ENCODE measurements at places on chromosomes 7 and 10.

- peak; percentile 14 for DNase-seq
Observed at GRCh38 chr10:128178302-128178958, 52.2 kb upstream of the MKI67 start.

- DNase-seq = no peak
Observed at GRCh38 chr7:44385434-44386138, 60.2 kb upstream of the CAMK2B start.

DNA sequence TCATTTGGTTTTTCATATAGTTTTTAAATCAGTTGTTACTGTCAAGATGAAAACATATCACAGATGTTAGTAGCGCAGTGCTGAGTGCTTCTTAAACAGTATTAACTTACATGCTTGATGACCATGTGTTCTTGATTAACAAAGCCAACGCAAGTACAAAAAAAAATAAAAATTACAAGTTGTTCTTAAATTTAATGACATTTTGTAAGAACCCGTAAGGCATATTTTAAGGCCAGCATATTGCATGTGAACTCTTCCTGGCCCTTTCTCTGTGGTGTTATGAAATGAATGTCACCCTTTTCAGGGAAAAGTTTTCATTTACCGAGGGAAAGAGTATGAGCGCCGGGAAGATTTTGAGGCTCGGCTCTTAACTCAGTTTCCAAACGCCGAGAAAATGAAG, 140.4 kb upstream of the NPS start:
- DNase-seq = peak; percentile 74

- no peak for DNase-seq
Observed at GRCh38 chr7:120828528-120828927, 29.4 kb downstream of the TSPAN12 start.

GRCh38 chr7:141231018-141231792, 157.3 kb downstream of the TMEM178B start:
- DNase-seq = peak; percentile 6

GRCh38 chr10:14481752-14482151, 151.0 kb upstream of the FRMD4A start:
- no peak for DNase-seq

GRCh38 chr10:92267343-92267742, 23.5 kb downstream of the CPEB3 start:
- no peak for DNase-seq

DNA sequence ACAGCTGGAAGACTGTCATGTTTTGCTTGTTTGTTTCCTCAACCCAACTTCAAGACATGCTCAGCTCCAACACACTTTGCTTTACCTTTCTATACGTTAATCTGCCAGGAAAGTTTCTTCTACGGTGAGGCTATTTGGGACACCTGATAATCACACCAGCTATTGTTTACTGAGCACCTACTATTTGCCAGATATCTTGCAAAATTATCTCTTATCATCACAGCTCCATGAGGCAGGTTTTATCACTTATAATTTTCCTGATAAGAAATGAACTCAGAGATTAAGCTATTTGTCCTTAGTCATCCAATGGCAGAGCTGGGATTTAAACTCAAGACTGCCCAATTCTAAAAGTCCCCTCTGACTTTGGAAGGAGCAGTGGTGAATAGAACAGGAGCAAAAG, 117.4 kb downstream of the CREB5 start:
- DNase-seq = no peak

DNA sequence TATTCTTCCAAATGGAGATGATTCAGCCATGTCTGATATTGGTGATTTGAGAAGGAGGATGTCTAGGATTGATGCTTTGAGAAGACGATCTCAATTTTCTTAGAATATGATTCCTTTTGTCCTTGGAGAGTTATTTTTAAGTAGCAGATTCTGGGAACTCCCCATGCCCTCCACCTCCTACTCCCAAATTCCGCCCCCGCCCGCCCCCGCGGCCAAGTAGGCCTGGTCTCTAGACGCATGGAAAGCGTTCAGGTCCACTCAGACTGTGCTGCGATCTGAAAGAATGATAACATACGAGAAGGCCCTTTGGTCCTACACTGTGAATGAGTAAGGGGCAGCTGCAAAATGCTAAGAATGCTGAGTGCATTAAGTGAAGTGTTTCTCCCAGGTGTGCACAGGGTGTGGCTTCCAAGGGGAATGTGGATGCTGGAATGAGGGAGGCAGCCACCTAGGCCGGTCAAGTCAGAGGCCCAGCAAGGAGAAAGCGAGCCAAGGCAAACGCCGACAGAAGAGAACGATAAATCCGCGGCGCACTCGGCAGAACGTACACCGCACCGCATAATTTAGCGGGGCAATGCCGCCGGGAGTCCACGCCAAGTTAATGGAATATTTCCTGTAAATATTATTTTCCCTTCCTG, 142.3 kb downstream of the PRPF18 start:
- no peak for DNase-seq

GRCh38 chr7:135773464-135773863, 24.9 kb upstream of the FAM180A start:
- DNase-seq = no peak

- DNase-seq = peak; percentile 42
Observed at GRCh38 chr7:142584765-142585164, 164.5 kb upstream of the PRSS1 start.

GRCh38 chr7:73638911-73639310, 14.6 kb upstream of the MLXIPL start:
- no peak for DNase-seq

- DNase-seq = no peak
Observed at GRCh38 chr10:101006593-101007098, 7.0 kb downstream of the LZTS2 start.

DNA sequence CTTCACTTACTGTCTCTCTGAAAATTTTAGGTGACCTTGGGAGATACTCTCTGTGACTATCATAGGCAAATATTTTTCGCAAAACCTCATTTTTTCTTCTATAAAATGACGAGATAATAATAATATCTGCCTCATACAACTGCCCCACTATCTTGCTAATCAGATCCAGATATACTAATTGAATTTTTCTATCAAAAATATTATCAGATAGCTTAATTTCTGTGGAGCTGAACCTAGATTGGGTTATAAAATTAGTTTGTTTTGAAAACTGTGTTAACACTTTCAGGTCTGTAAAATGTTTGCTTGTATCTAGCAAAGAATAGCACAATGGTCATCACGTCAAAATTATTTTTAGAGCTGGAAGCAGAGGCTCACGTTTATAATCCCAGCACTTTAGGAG, 486.7 kb upstream of the LRRN3 start:
- no peak for DNase-seq

- DNase-seq = no peak
Observed at GRCh38 chr10:18298256-18298655, 158.0 kb downstream of the CACNB2 start.

DNA sequence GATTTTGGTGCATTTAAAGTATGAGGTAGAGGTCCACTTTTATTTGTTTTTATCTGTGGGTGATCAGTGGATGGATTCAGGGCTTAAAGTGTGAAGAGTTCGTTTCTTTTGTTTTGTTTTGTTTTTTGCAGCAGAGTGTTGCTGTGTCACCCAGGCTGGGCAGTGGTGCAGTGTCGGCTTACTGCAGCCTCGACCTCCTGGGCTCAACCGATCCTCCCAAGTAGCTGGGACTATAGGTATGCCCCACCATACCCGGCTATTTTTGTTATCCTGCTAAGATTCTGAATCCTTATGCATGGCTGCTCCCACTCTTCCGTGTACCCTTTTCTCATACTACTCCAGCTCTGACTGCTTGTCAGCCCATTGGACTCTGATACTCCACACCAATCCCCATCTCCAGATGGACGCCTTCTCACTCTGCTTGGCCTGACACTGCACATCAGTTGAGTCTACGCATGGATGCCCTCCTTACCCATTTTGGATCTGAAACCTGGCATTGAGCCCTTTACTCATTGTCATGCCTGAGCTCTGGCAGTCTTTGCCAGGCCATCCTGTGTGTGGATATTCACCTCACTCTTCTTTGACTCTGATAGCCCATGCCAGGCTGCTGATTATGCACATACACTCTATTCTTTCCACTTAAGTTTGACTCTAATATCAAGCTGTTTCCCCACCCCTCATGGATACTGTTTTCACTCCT, 119.5 kb downstream of the CCSER2 start:
- no peak for DNase-seq

DNA sequence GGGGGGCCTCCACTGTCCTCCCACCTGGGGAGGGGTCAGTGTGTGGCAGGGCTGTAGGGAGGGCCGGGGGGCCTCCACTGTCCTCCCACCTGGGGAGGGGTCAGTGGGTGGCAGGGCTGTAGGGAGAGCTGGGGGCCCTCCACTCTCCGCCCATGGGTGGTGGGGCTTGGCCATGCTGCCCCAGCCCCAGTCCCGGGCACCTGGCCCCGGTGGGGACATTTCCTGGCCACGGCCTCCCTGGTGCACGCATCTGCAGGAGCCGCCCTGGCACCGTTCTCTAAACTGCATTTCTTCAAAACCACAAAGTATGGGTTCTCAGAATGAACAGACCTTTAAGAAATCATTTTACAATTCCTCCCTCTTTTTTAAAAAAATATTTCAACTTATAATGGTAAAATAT, 89.3 kb upstream of the PDGFA start:
- no peak for DNase-seq

DNA sequence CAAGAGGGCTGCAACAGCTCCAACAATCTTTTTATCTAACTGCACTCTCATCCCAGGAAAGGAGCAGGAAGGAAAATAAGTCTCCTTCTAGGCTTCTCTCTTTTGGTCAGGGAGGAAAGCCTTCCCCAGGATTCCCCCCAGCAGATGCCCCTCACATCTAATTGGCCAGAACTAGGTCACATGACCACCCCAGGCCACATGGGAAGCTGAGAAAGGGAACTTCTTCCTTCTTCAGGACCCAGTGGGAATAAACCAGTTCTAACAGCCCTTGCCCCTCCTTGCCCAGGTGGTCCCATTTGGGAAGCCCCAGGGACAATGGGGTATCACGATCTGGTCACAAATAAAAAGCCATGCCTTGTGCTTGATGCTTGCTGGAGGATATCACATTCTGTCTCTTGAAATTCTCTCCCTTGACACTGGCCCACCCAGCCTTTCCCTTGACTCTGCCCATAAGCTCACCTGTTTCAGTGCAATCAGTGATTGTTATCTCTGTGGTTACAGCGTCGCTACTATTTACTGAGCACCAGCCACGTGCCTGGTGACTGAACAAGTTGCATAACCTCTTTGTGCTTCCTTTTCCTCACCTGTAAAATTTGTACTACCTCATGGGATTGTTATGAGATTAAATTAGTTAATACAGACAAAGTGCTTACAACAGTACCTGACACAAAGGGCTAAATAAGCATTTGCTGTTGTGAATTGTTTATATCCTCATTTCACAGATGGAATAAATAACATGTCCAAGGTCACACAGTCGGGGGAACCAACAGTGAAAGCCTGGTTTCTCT, 9.0 kb upstream of the TACR2 start:
- no peak for DNase-seq

DNA sequence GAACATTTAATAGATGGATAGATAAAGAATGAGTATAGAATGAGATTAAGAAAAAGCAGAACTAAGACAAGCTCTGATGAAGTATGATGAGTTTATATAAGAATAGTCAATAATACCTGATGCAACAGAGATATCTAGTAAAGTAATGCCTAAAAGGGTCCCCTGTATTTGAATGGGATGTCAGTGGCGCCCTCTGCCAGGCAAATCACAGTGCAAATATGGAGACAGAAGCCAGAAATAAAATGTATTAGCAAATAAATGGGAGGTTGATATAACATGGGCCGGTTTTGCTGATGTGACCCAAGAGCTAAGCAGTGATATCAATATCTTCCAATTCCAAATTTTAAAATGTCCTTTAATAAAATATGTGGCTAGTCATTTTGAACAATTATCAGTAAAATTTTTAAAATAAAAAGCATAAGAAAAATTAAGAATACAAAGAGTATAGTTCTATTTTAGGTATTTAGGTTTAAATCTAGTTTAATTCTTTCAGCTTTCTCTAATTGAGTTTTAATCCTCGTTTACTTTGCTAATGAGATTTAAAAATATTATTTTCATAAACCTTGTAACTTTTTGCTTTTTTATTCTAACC, 62.6 kb downstream of the ADK start:
- peak; percentile 65 for DNase-seq

DNA sequence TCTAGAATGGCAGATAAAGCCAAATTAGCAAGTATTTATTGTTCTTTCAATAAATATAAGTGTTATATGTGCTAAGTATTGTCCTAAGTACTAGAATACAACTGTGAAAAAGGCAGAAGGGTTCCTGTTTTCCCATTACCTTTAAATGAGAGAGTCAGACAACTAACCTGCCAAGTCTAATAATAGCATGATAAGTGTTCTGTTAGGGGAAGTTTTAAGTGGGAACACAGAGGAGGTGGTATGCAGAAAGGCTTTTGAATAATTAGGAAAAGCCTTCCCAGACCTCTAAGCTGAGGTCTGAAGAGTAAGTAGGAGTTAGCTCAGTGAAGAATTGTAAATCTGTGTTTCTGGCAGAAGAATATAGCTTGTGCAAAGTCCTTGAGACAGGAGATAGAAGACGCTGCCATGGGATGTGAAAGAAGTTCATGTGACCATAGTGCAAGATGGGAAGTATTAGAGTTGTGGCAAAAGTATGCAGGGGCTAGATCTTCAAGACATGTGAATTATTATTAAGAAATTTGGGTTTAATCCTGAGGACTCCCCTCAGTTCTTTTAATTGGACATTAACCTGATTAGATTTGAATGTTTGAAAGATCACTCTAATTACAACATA, 12.5 kb downstream of the SHOC2 start:
- DNase-seq = no peak

GRCh38 chr10:103492655-103493261, 747 bp upstream of the NEURL1 start:
- no peak for DNase-seq

- peak; percentile 47 for DNase-seq
Observed at GRCh38 chr10:63765126-63765525, 243.9 kb downstream of the REEP3 start.

- DNase-seq = peak; percentile 40
Observed at GRCh38 chr7:94823947-94824346, 83.4 kb upstream of the PPP1R9A start.

- DNase-seq = peak; percentile 35
Observed at GRCh38 chr10:119480667-119481066, 61.9 kb downstream of the RGS10 start.

DNA sequence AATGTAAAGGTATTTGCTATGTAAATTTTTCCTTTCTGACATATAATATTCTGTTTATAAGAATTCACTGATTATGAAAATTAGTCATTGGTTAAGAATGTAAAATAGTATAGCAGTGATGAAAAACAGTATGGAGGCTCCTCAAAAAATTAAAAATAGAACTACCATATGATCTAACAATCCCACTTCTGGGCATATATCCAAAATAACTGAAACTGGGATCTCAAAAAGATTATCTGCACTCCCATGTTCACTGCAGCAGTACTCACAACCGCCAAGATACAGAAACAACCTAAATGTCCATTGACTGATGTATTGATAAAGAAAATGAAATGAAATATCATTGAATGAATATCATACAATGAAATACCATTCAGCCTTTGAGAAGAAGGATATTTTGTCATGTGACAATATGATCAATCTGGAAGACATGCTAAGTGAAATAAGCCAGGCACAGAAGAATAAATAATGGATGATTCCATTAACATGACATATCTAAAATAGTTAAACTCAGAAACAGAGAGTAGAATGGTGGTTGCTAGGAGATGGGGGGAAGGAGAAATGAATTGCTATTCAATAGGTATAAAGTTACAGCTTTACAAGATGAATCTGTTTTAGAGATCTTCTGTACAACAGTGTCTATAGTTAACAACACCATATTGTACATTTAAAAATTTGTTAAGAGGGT, 14.0 kb downstream of the C10orf88 start:
- DNase-seq = peak; percentile 22
